ENCODE measurements at places on chromosomes 3 and 15.

DNA sequence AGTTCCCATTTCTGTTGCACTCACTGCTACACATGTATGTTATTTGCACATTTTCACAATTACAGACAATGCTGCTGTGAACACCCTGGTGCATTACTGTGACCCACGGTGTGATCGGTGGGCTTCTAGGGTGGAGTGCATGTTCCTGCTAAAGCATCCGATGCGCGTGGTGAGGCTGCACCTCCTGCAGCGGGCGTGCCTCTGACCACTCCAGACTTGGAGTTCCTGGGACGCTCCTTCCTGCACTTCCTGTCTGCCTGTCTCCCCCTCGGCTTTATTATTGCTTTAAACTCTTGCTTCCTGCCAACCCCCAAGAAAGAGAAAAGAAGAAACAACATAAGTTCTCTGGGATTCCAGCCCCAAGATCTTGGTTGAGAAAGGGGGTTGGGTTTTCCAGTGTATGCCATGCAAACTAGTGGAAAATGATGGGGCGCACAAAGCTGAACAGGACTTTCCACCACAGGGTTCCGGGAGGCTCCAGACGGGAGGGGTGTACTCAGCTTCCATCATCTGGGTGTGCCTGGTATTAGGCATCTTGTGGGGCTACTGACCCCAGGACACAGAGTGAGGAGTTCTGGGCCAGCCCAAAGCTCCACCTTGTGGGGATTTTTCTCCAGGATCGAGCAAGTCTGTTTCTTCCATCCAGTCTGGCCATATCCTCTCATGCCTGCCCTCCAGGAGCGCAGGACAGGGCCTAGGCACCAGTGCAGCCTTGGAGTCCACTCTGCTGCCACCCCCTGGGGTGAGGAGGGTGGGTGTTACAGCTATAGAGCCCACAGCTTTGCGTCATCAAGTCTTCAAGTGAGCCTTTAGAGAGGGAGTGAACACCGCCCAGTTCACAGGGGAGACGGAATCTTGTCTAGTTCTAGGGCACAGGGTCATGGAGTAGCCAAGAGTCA, 11.2 kb downstream of the RPL32 start:
- no peak for DNase-seq

GRCh38 chr3:27568393-27568792, 84.2 kb upstream of the SLC4A7 start:
- no peak for DNase-seq

DNA sequence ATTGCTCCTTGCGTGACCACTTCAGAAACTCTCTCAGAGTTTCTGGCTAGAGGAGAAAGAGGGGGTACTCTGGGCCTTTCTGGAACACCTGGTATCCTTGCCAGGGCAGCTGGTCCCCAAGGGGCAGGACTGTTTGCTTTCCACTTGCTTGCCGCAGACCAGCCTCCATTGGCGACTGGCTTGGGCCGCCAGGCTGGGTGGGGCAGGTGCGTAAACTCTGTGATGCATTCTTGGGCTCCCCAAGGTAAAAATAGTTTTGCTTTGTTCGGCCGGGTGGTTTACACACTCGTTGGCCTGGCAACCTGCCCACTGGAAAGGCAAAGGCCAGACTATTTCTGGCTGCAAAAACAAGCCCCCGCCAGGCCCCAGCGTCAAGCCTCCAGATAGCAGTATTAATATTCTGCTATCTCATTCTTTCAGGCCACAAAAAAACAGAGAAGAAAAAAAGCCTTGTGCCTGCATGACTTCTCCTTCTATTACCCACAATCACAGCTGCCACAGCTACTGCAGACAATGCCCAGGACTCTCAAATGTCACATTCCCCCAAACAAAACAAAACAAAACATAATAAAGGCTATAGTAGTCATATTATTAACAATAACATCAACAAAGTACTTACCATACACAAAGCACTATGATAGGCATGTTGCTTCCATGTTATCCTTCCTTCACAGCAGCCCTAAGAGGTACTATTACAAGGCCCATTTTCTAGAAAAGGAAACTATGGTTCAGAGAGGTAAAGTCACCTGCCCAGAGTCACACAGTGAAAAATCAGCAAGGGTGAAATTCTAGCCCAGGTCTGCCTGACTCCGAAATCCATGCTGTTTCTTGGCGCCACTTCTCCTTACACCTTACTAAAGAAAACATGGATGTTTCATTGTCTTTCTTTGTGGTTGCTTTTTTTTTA, 14.0 kb upstream of the SSUH2 start:
- no peak for DNase-seq

DNA sequence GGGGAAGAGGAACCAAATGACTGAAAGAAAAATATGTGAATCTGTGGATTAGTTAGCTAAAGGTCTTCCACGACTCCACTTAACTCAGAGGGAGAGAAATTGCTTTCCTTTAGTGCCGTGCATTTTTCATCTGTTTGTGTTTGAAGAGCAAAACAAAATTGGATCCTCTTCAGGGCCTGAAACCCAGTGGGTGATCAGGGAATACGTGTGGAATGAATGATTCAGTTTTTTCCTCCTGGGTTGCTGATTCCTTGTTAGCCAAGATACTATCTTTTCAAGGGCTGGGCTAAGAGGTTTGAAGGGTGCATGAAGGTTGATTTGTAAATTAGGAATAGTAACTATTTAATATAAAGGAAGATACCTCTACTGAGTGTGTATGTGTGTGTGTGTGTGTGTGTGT, 61.0 kb downstream of the TPRG1 start:
- no peak for DNase-seq

- no peak for DNase-seq
Measured at GRCh38 chr3:107035176-107035575, 342.1 kb upstream of the CCDC54 start.

DNA sequence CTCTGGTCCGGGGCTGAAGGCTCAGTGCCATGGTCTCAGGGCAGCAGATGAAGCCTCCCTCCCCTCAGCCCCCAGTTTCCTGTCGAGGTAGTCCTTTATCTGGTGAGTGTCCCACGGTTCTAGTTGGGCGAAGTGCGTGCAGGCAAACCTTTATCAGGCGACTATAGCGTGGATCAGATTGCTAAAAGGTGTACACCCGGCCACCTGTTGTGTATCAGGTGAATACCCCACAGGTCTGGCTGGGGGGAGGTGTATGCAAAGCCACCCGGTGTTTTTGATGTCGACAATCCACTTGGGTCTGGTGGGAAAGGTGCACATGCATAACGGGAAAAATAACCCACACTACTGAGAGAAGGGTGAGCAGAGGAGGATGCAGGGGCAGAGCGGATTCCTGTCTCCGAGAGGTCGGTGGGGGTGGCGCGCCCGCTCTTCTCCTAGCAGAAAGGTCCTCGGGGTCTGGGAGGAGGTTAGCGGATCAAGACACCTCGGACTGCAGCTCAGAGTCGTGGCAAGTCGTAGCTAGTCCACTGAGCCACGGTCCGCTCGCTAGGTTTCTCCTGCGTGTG, 507 bp downstream of the SLC12A6 start:
- no peak for DNase-seq

DNA sequence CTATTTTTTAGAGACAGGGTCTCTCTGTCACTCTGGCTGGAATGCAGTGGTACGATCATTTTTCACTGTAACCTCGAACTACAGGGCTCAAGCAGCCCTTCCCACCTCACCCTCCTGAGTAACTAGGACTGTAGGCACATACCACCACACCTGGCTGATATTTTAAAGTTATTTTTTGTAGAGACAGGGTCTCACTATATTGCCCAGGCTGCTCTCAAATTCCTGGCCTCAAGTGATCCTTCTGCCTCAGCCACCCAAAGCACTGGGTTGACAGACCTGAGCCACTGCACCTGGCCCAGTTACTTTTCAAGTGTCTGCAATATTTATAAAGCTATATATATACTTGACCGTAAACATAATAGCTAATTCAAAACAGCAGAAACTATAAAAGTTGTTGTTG, 75.0 kb downstream of the PIAS1 start:
- DNase-seq: no peak

DNA sequence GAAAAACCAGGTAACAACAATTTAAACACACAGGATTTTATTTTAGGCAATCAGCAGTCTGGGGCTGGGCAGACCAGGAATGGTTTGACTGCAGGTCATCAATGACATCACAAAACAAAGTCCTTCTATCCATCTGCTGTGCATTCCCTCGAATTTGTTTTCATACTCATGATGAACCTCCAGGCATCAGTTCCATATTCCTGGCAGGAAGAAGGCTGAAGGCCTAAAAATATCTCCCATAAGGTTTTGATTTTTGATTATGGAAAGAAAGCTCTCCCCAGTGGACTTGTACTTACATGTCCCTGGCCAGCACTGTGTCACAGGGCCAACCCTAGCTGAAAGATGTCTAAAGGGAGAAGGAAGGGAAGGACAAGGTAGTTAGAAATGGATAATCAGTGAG, 107.4 kb downstream of the PEAK1 start:
- no peak for DNase-seq

DNA sequence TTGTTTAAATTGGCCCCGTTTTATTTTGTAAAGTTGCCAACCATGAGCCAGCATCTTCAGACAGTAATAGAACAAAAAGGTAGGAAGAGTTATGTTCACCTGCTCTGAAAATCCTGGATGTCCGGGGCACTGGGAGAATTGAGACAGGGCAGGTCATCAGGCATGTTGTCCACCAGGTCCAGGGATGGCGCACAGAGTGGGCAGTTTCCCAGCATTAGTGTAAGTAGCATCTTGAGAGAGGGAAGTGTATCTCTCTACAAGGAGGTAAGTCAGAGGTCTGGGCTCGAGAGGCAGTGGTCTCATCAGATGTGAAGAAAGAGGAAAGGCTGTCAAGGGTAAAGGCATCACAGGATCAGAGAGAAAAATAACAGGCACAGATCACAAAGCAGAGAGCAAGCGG, 339.4 kb downstream of the CLSTN2 start:
- DNase-seq: no peak

- no peak for DNase-seq
Measured at GRCh38 chr3:179108086-179108485, 36.5 kb upstream of the ZMAT3 start.

DNA sequence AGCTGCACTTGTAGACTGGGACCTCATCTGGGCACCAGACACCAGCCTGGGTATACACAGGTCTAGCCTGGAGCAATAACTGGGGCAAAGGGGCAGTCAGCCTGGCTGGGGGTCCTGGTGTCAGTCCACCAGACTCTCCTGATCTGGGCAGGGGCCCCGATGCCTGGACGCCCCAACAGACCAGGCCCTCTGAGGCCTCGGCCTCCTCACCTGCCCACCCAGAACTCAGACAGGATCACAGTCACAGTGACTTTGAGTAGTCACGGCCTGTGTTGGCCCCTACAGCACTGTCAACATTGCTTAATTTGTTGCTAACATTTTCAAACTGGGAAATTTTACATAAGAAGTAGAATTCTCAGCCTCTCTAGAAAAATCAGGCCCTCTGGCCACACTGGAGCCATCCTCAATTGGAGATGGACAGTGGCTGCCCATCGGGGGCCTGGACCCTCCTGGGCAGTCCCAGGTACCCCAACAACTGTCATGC, 5.8 kb downstream of the TWF2 start:
- no peak for DNase-seq

DNA sequence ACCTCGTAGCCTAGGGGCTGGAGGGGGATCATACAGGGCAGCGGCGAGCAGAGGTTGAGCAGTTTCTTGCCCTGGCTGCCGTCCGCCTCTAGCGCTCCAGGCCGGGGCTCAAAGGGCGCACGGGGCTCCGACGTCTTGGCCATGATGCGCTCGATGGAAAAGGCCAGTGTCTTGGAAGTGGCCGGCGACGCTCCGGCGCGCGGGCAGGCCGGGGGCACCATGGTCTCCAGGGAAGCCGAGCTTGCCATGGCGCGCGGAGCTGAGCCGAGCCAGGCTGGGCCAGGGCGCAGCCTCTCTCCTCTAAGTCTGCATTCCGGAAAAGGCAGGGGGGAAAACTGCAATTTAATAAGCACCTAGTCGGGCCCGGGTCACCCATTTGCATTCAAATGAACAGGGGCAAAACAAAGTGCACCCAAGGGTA, 719 bp downstream of the FEZF2 start:
- no peak for DNase-seq

GRCh38 chr3:150268426-150269391, 139.4 kb upstream of the TSC22D2 start:
- no peak for DNase-seq

GRCh38 chr3:156455839-156456238, 99.1 kb downstream of the SSR3 start:
- DNase-seq: no peak

- no peak for DNase-seq
Measured at GRCh38 chr3:42159706-42160472, 68.7 kb downstream of the TRAK1 start.

DNA sequence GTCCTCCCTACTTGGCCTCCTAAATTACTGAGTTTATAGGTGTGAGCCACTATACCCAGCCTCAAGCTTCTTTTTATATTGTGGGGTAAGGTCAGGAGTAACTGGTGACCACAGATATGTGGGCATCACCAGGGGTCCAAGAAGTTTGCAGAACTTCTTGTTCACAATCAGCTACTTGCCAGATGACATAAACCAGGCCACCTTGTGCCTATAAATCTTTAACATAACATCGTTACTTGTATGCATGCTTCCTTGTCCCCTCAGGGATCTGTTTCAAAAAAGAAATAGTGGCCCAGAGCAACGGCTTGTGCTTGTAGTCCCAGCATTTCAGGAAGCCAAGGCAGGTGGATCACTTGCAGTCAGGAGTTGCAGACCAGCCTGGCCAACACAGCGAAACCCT, 115.1 kb upstream of the FAM174B start:
- DNase-seq: no peak
